ENCODE measurements at places on chromosomes 7 and 10. TPM values are rescaled to one million over a fixed set of nuclear protein-coding genes. Genes with fewer than 3 reads are reported as not detected.

The CTTNBP2 gene
- total RNA-seq: 3.5 TPM

The ARL4A gene
- 112 TPM for total RNA-seq

The RPEL1 gene
- total RNA-seq: not detected

DNA sequence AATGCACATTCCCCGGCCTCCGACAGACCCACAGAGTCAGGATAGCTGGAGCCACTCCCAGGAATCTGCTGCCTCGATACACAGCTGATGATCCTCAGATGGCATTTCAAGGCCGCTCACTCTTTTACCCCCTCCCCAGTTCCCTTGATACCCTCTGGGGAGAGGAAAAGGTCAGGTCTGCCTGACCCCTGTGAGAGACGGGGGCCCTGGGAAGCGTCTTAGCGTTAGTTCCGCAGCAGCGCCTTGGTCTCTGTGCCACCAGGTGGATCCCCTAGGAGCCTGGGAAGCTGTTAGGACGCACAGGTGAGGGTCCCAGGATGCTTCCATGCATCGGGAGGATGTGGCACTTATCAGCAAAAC is 420.5 kb upstream of the FOXK1 start:
- no peaks in the 10 kb centered on the region for H3K27me3 ChIP-seq
- H3K4me1 ChIP-seq: no peaks in the 10 kb centered on the region
- H3K27ac ChIP-seq: no peak overlapping the region
- H3K36me3 ChIP-seq: no peaks in the 10 kb centered on the region
- H3K4me3 ChIP-seq: no peak overlapping the region
- no peak for DNase-seq

GRCh38 chr7:104923010-104923421 is 91.0 kb upstream of the KMT2E start:
- H3K36me3 ChIP-seq: no peaks in the 10 kb centered on the region
- DNase-seq: peak; percentile 73
- no peaks in the 10 kb centered on the region for H3K27me3 ChIP-seq
- H3K27ac ChIP-seq: peak overlapping the region; percentile 23

DNA sequence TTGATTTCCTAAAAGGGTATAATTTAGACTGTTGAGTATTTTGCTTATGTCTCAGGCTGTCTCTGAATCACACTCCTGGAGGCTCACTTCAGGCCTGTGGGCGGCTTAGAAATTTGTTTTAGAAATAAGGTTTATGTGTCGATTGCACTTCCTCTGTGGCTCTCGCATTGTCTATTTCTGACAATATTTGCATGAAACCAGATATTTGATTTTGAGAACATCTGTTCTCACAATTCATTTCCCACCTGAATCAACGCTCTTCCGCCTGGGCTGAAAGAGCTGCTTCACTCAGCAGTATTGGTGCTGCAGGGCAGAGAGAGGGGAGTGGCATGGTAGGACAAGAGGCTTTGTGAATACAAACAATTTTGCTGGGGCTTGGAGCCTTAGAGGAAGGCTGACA is 262.0 kb downstream of the ADRA2A start:
- no peak for DNase-seq
- no peak overlapping the region for H3K4me3 ChIP-seq
- H3K4me1 ChIP-seq: no peaks in the 10 kb centered on the region
- no peaks in the 10 kb centered on the region for H3K36me3 ChIP-seq
- no peak overlapping the region for H3K27ac ChIP-seq
- H3K27me3 ChIP-seq: no peaks in the 10 kb centered on the region

GRCh38 chr7:27419581-27420177 is 177.1 kb downstream of the EVX1 start:
- no peak for DNase-seq
- no peaks in the 10 kb centered on the region for H3K4me1 ChIP-seq
- H3K4me3 ChIP-seq: no peak overlapping the region
- no peak overlapping the region for H3K27ac ChIP-seq

GRCh38 chr7:39951226-39952194 is 1.5 kb downstream of the CDK13 start:
- peak overlapping the region; percentile 96 for H3K4me3 ChIP-seq
- H3K27ac ChIP-seq: peak overlapping the region; percentile 98
- DNase-seq: peak; percentile 85
- H3K27me3 ChIP-seq: no peaks in the 10 kb centered on the region
- no peaks in the 10 kb centered on the region for H3K36me3 ChIP-seq

GRCh38 chr10:75379212-75379724 is 22.3 kb downstream of the ZNF503 start:
- no peaks in the 10 kb centered on the region for H3K27me3 ChIP-seq
- H3K4me1 ChIP-seq: no peaks in the 10 kb centered on the region
- no peaks in the 10 kb centered on the region for H3K36me3 ChIP-seq
- no peak for DNase-seq

GRCh38 chr10:18664841-18665478 is 5.7 kb downstream of the ARL5B start:
- H3K27ac ChIP-seq: no peak overlapping the region
- DNase-seq: no peak
- H3K4me1 ChIP-seq: no peaks in the 10 kb centered on the region
- no peaks in the 10 kb centered on the region for H3K27me3 ChIP-seq

DNA sequence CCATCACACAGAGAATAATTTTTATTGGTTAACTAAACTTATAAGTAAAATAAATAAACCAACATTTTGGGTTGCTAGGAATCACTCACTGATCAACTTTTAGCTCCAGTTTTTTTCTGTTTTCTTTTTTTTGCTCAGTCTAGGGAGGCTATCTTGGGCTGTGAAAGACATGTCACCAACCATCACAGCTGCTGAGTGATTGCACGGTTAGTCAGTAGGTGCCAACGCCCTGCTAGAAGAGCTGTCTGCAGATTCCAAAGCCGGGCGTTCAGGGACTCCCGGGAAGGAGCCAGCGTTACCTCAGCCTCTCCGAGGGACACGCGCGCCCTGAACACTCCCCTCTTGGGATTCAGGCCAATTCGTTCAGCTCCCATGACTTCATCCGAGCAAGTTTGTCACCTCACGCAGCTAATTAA is 604 bp upstream of the STAM start:
- no peaks in the 10 kb centered on the region for H3K27me3 ChIP-seq
- DNase-seq: peak; percentile 80
- H3K4me1 ChIP-seq: no peaks in the 10 kb centered on the region

All from Peyer's patch (tissue), 4 donors.